ENCODE measurements at places on chromosomes 5 and 9.
A peak's percentile ranks its signal among the peaks of the same experiment; 100 is the strongest.

GRCh38 chr9:133998915-133999595, 6.9 kb upstream of the VAV2 start:
- DNase-seq, result no peak

DNA sequence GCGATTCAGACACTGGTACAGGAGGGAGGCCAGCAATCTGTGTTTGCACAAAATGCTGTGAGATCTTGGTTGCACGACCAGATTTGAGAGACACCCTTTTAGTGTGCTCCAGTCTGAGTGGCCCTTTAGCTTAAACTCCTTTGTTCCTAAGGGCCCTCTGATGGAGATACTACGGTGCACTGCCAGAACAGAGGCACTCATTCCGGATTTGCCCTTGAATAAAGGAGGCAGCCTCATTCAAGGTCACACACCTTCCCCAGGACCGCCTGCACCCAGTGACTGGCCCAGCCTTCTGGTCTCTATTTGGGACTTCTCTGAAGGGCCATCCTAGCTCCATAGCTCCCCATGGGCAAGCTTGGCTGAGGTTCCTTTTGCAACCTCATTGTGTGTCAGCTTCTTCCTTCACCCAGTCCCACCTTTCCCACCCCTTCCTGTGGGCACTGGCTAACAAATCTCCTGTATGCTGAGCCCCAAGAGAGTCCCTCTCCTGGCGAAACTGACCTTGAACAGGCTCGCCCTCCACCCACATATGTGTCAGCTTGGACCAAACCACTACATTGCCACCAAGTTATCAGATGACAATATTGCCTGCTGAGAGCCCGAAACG, 191.7 kb downstream of the GABBR2 start:
- no peak for DNase-seq

- DNase-seq, result peak; percentile 51
These were observed 138.4 kb downstream of the LHFPL2 start for GRCh38 chr5:78509884-78510769.

- no peak for DNase-seq
These were observed 151.0 kb upstream of the PCA3 start for GRCh38 chr9:76613150-76613781.

GRCh38 chr5:36052538-36052937, 14.1 kb downstream of the UGT3A2 start:
- no peak for DNase-seq

DNA sequence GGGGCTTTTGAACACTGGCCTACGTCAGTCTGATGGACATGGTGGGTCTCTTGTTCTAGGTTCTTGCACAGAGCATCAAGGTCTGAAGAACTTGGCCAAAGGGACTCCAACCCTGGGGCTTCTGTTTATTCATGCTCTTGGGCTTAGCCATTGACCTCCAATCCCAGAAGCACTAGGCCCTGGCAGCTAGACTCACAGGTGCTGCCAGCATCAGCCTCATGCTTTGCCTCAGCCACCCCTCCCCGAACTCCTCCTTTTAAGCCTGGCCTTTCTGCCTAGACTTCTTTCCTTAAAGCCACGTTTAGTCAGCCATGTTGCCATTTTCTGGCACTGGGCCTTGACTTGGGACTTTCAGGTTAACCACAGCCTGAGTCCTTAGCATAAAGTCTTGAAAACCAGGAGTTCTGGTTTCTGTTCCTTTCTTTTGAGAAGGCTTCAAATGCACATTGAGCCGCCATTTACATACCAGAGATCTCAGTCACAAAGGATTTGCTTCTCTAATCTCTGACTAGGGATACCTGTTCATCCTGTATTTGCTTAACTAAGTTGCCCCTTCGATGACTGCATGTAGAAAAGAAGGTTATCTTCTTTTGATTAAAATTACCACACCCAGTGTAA, 54.7 kb downstream of the ANGPTL2 start:
- no peak for DNase-seq

DNA sequence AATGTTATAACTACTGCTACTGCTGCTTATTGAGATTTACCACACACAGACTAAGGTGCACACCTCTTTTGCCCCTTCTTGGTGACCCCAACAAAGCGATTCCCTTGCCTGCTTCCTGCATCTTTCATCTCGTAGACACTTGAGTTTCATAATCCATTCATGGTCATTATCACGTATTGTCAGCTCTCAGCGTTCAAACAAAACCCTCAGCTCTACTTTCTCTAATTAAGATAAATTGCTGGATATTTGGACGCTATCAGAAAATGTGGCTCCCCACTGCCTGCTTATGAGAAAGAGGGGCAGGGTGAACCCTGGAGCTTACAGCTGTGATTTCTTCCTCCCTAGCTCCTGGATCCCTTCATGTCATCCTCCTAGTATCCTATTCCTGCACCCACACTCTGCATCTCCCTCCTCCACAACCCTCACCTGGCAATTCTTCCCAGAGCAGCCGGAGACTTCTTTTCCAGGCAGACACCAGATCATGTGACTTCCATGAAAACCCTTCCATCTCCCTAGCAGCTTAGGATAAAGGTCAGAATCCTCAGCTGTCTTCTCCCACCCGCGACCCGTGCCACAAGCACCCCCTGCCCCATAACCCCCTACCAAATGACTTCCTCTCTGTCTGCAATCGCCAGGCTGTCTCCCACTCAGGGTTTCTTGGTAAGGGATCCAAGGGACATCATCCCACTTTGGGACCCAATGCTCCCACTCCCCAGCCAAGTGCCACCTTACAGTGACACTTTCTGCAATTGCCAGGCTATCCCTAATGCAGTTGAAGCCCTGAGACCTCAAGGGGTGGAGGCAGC, 146.5 kb downstream of the NSG2 start:
- no peak for DNase-seq

DNA sequence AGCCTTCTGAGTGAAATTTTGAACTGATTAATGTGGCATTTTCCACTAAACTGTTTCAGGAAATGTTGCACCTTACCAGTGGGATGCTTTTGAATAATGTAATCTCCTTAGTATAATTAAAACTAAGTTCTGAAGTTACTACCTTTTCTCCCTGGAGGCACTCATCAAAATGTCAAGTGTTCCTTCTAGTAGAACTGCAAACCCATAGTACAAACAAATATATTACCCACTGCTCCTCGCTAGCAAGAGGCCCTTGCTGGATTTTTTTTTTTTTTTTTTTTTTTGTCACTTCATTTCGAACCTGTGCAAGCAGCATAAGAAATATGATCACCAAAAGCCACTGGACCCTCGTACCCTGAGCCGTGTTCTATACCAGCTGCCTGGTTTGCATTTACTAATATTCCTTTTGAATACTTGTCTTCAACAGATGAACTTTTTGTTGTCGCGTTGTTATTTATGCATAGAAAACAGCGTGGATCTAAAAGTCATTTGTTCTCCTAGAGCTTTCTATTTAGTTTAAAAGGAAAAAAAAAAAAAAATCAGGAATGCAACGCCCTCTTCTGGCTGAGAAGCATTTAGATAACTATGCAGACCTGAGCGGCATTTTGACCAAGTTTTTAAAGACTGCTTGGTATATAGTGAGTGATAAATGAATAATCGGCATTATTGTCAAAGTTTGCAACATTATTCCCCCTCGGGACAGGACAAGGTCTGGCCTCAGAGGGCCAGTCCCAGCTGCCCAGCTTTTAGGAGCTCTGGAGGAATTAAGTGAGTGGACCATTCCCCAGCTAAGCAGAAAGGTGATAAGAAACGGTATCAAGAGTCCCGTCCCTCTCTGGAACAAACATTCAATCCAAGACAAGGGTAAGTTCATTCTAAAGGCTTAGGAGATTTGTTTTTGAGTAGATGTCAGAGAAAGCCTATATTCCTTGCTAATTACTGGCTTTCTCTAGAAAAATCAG, 162.5 kb upstream of the KIF2A start:
- DNase-seq, result no peak

GRCh38 chr5:9622971-9623421, 7.2 kb downstream of the TAS2R1 start:
- no peak for DNase-seq

DNA sequence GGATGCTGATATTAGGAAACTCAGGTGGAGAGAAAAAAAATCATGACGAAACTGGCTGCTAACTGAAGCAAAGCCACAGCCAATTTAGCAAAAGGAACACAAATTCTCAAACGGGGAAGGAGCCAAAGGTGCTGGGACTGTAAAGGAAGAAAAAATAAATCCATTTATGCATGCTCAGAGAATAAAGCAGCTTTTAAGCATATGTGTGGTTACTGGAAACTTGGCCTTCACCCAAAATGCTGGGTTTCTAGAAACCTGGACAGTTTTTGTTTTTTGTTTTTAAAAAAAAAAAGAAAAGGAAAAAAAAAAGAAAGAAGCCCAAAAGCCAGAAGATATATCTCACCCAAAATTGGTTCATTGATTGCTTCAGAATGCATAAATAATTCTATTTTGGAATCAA, 8.0 kb downstream of the WHRN start:
- DNase-seq, result no peak

DNA sequence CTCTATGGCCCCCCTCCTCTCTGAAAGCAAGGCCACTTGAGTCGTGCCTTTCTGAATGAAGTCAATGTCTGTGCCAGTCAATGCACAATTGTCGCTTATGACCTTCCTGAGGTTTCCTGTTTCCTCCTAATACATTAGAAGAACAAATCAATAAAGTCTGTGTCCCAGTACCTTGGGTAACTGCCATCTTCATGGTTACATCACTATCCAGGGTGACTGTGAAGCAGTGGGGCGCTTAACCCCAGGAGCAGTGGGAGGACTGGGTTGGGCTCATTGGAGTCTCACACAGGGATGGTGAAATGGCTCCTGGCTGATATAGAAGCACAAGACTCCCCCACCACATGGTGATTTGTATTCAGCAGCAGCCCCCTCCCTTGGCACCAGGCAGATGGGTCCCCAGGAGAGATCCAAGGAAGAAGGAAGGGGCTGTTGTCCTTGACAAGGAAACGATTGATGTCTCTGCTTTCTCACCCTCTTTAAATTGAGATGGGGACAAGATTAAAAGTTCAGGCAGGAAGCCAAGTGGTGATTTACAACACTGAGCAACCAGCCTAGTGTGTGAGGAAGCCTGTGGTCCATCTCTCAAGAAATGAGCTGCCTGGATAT, 261.9 kb upstream of the ZNF462 start:
- DNase-seq, result no peak

DNA sequence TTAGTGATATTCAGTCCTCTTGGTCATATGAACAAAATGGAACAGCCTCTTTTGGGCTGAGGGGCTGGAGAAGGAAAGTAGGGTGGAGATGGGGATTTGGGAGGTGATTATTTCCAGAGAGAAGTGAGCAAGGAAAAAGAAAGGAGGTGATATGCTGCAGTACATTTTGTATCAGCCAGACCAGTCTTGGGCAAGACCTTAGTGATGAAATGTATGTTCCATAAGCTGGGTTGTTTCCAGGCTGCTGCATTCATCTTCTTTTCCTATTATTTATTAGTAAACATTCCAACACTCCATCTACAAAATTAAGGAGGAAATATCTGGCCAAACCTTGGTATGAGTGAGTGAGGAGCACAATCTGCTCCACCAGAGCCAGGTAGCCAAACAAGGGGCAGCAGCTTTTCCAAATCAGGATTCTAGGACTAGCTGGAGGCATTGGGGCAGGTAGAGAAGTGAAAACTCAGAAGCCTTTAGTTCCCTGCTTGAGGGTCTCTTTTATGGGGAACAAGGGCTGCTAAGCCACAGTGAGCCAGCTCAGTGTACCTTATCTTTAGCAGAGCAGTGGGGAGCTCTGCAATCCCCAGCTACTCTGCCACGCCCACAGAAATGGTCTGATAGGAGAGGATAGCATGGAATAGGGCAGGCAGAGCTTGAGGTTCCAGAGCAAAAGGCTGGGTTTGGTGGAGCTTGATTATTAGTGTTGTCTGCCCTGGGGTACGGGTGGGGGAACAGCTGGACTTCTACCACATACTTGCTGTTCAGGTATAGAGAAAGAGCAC, 19.5 kb downstream of the RAD1 start:
- no peak for DNase-seq

DNA sequence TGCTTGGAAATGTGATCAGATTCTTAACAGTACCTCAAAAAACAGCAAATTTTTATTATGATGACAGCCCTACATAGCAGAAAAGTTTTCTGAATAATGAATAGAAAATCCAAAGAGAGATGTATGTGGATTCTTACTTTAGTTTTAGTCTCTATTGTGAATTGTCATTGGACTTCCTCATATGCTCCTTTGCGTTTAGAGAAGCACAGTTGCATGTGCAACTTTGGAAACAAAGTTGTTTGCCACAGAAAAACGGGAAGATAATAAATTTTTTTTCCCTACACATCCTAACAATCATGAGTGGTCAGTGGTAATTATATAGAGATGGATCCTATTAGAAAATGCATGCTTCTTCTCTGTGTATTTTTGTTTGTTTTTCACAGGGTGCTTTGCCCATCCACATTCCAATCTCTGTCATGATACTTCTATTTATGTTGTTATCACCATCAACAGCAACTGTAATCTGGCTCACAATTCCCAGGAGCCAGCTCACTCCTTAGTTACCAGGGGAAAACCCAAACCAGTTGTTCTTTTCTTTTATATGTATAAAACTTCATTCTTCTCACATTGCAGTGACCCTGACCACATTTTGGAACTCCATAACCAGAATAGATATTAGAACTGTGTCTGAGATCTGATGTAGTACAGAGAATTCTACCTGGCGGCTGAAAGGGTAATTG, 118.7 kb downstream of the NDUFS4 start:
- no peak for DNase-seq

- no peak for DNase-seq
These were observed 58.0 kb downstream of the PTPN3 start for GRCh38 chr9:109440117-109440515.

DNA sequence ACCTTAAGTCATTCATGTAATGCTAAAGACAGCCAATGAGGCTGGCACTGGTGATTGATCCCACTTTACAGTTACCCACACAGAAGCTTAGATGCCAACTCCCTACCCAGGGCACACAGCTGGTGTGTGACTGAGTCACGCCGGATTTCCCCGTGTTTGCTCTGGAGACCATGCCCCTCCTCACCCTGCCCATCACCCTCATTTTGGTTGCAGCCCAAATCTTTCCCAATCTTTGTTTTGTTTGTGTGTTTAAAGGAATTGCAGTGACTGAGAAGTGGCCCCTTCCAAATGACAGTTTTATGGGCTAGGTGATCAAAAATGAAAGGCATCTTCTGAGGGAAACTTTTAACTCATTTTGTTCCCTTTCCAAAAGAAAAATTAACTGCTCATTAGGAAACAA, 10.9 kb downstream of the FBXL7 start:
- DNase-seq, result no peak

Measured in nucleus accumbens (tissue), 56 donors.